Panc1 (cell line): ENCODE measurements at places on chromosomes 16 and 17.

DNA sequence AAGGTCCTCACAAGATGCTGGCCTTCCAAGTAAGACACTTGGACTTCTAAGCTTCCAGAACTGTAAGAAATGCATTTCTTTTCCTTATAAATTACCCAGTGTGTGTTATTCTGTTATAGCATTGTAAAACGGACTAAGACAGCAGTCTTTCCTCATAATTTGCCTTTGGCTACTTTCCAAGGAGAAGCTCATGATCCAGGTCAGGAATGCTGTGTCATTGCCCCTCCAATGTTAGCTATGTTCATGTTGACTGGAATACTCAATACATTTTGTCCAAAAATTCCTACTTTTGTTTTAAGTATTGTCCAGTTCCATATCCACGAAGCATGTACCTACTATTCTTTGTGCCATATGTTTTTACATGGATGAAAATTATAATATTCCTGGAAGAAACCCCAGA lies 234.6 kb downstream of the HS3ST3A1 start:
- no peak for DNase-seq

DNA sequence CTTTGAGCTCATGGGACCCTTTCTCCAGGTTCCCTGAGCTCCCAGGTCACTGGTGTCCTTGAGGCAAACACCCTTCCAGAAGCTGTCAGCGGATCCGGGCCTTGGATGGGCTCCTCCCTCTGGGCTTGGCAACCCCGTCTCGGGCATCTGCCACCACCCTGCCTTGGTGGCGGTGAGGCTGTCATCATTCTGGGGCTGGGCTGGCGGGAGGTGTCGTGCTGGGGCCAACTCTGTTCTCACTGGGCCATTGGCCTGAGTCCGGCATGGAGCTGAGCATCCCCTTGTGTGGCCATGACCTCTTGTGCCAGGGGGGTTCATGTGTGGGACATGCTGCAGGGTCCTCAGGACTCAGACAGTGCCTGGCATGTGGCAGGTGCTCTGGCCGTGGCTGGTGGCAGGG lies 197.6 kb downstream of the LAT start:
- DNase-seq, result no peak

DNA sequence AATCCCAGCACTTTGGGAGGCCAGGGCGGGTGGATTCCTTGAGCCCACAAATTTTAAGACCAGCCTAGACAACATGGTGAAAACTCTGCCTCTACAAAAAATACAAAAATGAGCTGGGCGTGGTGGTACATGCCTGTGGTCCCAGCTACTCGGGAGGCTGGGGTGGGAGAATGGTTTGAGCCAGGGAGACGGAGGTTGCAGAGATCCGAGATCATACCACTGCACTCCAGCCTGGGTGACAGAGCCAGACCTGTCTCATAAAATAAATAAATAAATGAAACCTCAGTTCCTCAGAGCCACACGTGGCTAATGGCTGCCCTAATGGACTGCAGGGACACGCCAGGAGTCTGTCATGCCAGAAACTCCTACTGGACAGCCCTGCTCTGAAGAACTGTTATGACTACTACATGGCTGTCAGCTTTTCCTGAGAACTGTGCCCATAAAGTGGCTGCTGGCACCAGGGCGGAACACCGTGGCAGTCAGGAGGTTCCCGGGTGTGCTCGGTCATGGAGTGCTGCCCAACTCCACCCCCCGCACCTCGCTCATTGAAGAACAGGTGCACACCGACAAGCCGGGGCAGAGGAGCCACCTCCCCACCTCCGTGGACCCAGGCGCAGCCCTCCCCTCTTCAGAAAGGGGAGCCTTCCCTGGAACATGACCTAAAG lies 4.3 kb downstream of the TMEM11 start:
- DNase-seq, result no peak

- DNase-seq, result no peak
Measured at GRCh38 chr16:50275428-50276325, 9.3 kb downstream of the ADCY7 start.

DNA sequence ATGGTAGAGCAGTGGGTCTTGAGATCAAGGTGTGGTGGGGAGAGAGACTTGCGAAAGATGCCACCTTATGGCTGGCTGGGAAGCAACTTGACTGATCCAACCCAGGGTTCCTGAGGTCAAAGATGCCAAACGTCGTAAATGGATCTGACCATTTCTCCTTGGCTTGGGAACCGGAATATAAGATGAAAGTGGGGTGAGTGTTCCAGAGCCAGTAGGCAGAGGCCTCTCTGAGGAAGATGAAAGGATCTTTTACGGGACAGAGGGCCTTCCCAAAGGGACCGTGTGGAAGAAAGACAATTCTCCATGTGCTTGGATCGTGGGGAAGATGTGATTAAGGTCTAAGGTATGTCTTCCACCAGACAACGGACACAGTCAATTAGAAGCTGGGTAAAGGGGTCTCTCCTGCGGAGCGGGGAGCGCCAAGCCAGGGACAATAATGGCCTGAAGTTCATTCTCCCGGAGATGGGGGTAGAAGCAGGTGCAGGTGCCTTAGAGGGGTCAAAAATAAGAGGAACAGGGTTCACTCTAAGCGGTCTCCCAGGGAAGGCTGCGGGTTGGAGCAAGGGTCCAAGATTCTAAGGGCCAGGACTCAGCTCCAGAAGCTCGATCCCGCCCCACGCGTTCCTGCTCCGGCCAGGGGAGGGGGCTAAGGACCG lies 800 bp downstream of the FXR2 start:
- no peak for DNase-seq

DNA sequence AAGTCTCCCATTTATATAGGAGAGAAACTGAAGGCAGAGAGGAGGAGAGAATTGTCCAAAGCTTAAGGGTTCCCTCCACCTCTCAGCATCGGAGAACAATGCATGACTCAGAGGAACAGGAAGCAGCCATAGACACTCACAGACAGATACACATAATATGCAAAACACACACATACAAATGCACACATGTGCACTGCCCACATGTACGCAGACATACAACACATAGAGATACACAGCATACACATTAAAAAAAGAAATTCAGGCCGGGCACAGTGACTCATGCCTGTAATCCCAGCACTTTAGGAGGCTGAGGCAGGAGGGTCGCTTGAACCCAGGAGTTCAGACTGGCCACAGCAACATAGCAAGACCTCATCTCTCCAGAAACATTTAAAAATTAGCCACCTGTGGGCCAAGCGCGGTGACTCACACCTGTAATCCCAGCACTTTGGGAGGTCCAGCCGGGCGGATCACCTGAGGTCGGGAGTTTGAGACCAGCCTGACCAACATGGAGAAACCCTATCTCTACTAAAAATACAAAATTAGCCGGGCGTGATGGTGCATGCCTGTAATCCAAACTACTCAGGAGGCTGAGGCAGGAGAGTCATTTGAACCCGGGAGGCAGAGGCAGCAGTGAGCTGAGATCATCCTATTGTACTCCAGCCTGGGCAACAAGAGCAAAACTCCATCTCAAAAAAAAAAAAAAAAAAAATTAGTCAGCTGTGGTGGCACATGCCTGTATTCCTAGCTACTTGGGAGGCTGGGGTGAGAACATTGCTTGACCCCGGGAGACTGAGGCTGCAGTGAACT lies 11.3 kb downstream of the ERAL1 start:
- no peak for DNase-seq

GRCh38 chr17:7636163-7636562 lies 6.2 kb downstream of the SHBG start:
- no peak for DNase-seq

DNA sequence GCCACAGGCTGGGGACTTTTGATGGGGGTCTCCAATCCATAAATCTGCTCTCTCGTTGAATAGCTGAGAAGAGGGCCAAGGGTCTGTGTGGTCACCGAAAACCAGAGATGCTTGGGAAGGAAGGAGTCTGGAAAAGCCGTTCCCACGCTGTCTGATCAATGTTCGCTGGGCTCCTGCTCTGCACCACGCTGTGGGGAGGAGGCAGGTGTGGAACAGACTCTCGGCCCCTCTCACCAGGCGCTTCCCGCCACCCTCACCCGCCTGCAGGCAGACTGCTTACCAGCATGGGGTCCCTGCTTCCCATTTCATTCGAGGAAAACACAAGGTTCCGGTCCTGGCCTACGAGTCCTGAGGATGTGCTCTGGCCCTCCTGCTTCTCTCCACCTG lies 702 bp upstream of the ALDH3A1 start:
- no peak for DNase-seq

DNA sequence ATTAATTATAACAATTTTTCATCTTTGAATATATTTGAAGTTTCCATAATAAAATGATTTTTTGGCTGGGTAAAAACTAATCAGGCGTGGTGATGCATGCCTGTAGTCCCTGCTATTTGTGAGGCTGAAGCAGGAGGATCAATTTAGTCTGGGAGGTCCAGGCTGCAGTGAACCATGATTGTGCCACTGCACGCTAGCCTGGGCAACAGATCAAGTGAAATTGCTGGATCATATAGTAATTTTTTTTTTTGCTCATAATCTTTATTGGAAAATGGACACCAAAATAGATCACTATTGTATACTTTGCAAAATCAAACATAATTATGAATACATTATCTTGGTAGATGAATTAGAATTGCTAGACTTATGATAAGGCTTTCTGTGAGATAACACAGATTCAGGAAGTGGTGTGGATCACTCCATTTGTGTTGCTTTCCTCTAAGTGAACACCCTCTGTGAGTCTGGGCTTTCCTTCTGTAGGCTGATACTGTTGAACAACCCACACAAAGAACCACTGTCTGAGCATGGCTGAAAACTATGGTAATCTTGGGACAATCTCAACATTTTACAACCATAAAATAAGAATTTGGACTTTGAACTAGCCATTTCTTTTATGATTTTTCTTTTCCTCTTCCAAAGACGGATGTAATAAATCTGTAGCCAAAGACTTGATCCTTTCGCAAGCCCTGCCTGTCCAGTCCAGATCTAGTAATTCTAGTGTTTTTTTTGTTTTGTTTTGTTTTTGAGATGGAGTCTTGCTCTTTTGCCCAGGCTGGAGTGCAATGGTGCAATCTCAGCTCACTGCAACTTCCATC lies 5.6 kb upstream of the ST3GAL2 start:
- DNase-seq, result no peak

DNA sequence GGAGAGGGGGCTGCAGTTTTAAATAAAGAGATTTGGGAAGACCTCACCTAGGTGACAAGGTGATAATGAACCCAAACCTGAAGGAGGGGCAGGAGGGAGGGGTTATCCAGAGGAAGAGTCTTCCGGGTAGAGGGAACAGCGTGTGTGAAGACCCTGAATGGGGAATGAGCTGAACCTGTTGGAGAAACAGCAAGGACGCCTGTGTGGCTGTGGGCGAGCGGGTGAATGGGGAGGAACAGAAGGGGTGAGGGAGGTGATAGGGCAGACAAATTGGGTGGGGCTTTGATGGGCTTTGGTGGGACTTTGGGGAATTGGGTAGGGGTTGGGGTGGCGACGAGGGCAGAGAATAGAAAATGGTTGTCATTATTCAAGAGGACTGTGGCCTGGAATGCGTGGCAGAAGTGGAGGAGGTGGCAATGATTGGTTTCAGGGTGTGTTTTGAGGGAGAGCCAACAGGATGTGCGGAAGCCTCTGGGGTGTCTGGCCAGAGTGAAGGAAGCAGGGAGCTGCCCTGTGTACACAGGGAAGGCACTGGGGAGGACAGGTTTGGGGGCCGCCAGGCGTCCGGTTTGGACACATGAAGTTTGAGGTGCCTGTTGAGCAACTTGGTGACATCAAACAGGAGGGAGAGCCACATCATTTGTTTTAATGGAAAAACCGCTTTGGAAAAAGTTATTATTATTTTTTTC lies 48.7 kb downstream of the NKD1 start:
- DNase-seq, result no peak

DNA sequence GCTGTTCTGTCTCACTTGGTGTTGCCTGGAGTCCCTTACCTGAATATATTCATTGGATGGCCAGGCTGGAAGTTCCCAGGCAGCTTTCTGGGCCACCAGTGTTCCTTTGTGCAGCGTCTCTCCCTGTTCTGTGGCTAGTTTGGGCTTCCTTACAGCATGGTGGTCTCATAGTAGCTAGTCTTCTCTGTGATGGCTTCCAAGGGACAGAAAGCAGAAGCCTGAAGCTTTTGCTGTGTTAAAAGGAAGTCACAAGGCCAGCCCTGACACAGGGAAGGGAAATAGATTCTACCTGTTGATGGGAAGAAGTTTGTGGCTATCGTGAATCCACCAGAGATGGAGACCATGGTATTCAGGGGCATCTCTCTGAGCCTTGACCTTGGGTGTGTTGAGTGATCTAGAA lies 34.6 kb downstream of the PLCG2 start:
- DNase-seq, result no peak

- no peak for DNase-seq
Measured at GRCh38 chr17:43517161-43517560, 29.0 kb downstream of the ETV4 start.

- DNase-seq, result no peak
Measured at GRCh38 chr16:31134625-31135534, 647 bp downstream of the PRSS8 start.

DNA sequence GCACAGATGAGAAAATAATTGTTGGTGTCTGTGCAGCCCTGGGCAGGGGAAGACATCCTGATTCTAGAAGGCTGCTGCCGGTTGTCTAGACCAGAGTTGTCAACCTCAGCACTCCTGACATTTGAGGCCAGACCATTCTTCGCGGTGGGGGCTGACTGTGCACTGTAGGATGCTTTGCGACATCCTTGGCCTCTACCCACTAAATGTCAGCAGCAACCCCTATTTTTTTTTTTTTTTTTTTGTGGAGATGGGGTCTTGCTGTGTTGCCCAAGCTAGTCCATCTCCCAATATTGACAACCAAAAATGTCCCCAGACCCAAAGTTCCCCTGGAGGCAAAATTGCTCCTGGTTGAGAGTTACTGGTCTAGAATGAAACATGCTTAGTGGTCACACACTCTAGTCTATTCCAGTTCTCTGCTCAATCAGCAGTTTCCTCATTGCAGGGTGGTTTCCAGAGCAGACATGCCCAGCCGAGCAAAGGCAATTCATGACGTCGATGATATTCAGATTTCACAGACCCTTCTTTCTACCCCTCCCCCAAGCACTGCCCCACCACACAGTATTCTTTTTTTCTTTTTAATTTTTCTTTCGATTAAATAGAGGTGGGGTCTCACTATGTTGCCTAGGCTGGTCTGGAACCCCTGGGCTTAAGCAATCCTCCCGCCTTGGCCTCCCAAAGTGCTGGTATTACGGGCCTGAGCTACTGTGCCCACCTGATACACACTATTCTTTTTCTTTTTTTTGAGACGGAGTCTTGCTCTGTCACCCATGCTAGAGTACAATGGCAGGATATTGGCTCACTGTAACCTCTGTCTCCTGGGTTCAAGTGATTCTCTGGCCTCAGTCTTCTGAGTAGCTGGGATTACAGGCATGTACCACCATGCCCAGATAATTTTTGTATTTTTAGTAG lies 9.0 kb downstream of the C17orf99 start:
- DNase-seq, result no peak
